ENCODE measurements at places on chromosomes 7 and 10.

DNA sequence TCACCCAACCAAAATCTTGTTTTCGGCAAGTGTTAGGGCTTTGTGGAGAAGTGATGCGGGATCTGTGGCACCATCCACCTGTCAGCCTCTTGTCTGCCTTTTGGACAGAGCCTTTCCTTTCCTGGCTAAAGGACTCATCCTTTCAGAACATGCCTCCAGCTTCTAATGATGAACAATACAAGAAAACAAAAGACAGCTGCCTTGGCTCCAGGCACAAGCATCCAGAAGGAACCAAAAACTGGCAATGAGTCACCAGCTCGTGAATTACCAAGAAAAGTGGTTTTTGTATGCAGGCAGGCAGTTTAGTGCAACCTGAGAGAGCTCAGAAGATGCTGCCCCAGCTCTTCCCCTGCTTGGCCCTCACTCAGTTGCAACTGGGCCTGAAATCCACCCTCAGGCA lies 84.6 kb upstream of the NAMPT start:
- DNase-seq = no peak

- DNase-seq = no peak
These were observed 134.7 kb downstream of the ARL5B start for GRCh38 chr10:18793951-18794350.

GRCh38 chr10:88926566-88927415 lies 25.8 kb downstream of the ACTA2 start:
- no peak for DNase-seq

DNA sequence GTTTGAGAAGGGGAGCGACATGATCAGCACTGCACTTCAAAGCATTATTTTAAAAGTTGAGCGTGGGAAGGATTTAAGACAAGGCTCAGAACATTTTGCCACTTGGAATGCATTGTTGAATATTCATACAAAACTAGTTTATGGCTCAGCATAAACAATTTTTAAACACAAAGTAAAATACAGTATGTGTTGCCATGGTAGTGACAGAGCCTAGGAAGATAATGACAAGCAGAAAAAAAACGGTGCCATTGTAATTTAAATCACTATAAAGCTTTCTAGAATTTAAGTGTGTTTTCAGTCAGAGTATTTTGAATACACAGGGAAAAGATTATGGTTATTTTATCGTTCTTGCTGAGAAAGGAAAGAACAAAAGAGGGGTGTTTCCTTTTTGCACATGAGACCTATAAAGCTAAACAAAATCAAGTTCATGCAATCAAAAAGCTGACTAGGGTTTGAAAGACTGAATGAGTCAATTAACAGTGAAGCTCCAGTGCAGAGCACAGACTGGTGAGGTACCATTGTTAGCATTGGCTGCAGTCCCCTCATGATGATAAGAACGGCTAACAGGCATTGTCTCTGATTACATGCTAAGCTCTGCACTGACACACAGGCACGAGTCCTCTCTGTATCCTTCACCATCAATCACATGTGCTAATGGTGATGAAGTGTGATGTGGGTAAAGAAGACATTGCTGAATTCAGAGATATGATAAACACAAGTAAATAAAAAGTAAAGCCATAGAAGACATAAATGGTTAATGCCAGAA lies 181.9 kb upstream of the VSTM2A start:
- no peak for DNase-seq

- no peak for DNase-seq
These were observed 37.0 kb upstream of the PURB start for GRCh38 chr7:44922351-44922694.

- no peak for DNase-seq
These were observed 91.1 kb upstream of the PDGFA start for GRCh38 chr7:610531-611280.

GRCh38 chr7:122702872-122703510 lies at the start of gene RNF148:
RNF148 (minus strand) TSS chr7:122702922; CDS start chr7:122702750, 172 bp downstream.
- no peak for DNase-seq

- DNase-seq = no peak
These were observed 4.9 kb downstream of the DKK1 start for GRCh38 chr10:52318822-52319464.

- DNase-seq = no peak
These were observed 155.8 kb downstream of the SKIDA1 start for GRCh38 chr10:21369697-21370096.

DNA sequence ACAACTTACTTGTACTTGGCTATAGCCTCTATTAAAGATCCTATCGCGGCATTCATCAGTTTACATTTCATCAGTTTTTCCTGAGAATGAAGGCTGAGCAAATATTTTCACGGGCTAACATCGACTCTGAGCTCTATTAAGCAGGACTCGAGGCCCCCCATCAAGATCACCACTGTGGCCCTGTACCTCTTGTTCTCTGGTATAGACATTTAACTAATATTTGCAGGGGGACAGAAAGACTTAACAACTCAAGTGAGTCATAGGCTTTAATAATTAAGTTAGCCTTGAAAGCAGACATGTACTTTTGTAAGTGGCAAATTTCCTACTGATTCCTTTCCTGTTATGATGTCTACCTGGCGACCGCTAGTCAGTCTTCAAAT lies 45.4 kb downstream of the DOCK4 start:
- DNase-seq = no peak

- DNase-seq = no peak
These were observed 3.1 kb downstream of the ANKRD22 start for GRCh38 chr10:88848499-88848898.

GRCh38 chr10:68135922-68136792 lies 26.9 kb downstream of the MYPN start:
- no peak for DNase-seq

GRCh38 chr10:63899673-63900300 lies 378.6 kb downstream of the REEP3 start:
- DNase-seq = no peak

DNA sequence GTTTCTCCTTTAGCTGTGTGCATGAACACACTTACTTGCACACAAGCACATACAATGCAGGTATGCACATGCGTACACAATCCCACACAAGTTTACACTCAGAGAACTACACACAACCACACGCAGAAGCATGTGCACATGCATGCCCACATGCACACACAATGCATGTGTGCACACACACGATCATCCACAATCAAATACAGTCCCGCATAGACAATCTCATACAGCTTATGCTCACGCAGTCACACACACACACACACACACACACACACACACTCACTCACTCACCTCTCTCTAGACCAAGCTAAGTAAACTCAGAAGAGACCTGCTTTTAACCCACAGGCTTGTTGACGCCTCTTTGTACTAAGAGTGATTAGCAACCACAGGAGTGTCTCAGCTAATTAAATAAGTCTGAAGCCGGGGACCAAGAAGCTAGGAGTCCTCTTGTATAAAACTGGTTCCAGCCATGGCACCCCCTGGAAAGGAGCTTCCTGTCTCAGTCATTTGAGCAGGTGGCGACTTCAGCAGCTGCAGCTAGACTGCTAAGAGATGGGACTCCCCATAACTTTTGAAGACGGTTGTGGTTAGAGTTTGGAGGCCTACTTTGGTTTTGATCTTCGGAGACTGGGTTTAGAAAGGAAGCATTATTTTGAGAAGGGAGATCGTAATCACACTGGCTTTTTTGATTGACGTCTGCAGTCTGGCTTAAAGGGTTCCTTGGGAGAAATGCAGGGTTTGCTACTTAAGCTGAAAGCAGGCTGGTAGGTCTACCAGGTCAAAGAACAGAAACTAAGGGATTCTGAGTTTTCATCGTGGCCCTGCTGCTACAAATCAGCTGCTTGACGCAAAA lies 82.3 kb upstream of the ADRB1 start:
- no peak for DNase-seq

DNA sequence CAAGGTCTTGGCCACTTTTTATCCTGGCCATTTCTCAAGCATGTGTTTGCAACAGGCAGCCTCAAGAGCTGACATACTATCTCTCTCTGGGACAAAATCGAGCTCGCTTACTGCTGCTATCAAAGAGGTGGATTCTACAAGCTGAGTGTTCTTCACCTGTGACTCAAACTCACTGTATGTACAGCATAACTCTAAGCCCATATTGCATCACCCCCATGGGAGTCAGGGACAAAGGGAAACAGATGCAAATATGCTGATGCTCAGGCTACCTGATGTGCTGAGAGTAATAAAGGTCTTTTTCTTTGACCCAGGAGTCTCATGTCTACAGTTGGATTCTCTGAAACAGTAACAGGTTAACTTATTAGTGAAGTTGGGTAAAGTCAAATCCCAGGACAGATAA lies 45.2 kb downstream of the PCLO start:
- no peak for DNase-seq

- DNase-seq = no peak
These were observed 171.9 kb upstream of the CACNA2D1 start for GRCh38 chr7:82615527-82615926.
